ENCODE measurements at places on chromosomes 12 and 14.

DNA sequence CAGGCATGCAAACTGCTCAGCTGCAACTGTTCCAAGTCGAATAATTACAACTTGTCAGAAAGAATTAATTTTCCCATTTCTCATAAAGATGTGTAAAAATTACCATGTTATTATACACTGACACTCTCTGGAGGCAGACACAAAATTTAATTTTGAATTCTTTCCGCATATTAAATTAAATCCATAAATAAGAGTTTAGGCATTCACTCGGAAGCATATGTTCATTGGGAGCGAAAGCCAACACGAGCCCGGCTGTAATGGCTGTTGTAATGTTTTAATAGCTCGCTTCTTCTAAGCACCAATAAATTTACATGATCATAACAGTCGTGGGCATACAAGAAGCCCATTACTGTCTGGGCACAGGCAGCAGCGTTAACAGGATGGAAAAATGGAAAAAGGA lies 189.6 kb upstream of the SOX5 start:
- DNase-seq = no peak

DNA sequence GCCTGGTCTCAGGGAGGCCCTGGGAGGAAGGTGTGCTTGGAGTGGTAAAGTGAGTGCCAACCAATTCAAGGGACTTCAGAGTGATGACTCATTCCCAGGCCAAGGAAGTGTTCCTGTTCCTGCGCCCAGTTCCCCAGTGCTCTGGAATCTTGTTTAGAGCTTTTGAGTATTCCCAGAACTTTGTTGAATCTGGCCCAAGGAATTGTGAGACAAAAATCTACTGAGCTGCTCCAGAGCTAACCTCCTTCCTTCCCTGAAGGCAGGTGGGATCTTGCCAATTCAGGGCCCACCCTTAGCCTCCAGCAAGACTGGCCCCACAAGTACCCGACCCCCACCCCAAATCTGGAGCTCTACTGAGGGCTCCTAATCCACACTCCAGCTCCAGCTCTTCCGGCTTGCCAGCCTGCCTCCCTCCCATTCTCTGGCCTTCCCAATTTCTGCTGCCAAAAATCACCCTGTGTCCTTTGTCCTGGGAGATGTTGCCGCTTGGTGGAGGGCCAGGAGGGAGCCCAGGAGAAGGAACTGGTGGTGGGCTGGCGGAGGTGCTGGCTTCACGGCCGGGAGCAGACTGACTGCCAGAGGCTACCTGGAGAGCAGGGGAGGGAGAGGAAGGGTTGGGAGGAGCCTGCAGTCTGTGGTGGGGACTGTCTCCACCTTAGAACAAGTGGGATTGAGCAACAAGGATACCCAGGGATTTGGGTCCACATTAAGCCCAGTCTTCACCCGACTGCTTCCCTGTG lies 2.0 kb upstream of the ATN1 start:
- DNase-seq = peak; percentile 63

DNA sequence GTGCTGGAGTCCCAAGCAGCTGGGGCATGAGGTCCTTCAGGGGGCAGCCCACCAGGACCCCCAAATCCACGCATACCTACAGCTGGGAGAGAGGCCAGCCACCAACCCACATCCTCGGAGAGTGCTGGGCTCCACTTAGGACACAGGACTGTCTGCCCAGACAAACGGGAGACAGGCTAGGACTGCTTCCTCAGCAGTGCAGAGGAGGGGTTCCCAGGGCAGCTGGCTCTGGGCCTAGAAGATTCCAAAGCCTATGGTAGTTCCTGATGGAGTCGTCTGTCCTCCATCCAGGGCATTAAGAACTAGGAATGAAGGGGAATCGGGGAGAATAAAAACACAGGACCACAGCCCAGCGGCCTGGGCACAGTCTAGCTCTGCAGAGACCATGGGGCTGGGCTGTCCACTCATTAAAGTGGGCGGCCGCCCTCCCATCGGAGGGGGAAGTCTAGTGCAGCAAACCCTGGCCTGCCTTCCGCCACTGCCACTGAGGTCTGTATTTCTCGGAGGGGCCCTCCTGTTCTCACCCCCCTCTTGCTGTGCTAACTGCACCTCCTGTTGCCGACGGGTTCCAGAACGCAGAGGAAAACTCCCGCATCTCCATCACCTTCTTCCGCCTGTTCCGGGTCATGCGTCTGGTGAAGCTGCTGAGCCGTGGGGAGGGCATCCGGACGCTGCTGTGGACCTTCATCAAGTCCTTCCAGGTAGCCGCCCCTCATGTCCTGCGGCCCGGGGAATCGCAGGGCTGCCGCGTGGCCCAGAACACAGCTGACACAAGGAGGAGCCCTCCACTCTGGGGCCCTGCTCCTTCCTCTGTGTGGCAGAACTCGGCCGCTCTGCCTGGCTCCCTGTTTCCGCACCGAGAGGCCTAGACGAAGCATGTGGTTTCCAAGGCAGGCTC lies 143.5 kb upstream of the FKBP4 start:
- DNase-seq = no peak

DNA sequence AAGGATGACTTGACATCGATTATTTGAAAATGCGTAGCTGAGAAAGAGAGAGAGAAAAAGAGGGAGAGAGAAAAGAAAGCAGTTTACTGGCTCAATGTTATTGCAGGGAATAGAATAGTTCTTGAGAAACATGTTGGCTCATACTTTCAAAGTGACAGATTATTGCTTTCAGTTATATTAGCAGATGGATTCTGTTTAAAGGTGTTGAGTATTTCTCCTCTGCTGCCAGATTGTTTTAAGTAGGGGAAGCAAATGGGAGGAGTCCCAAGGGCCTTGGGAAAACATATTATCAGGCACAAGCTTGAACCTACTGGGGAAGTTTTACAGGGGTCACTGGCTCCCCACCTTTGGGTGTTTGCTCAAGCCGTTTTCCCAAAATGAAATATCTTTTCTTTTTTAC lies 203.8 kb upstream of the SRRM4 start:
- no peak for DNase-seq

- peak; percentile 42 for DNase-seq
These were observed 19.5 kb downstream of the PITPNM2 start for GRCh38 chr12:123131291-123131832.

DNA sequence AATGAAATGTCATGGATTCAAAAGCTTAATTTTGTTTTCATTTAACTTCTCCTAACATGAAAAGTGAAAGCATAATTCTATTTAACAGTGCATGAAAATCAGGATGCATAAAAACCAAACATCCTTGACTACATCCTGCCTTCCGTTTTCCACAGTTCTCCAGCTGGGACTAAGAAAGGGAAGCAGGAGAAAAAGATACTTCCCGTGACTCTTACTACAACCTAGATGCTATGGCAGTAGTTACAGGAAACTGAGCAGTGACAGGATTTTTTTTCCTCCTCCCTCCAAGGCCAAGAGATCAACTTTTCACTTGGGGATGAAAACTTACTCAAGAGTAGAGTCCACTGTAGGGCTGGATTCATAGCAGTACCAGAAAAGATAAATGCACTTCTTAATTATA lies 2.6 kb downstream of the EXOC5 start:
- no peak for DNase-seq

DNA sequence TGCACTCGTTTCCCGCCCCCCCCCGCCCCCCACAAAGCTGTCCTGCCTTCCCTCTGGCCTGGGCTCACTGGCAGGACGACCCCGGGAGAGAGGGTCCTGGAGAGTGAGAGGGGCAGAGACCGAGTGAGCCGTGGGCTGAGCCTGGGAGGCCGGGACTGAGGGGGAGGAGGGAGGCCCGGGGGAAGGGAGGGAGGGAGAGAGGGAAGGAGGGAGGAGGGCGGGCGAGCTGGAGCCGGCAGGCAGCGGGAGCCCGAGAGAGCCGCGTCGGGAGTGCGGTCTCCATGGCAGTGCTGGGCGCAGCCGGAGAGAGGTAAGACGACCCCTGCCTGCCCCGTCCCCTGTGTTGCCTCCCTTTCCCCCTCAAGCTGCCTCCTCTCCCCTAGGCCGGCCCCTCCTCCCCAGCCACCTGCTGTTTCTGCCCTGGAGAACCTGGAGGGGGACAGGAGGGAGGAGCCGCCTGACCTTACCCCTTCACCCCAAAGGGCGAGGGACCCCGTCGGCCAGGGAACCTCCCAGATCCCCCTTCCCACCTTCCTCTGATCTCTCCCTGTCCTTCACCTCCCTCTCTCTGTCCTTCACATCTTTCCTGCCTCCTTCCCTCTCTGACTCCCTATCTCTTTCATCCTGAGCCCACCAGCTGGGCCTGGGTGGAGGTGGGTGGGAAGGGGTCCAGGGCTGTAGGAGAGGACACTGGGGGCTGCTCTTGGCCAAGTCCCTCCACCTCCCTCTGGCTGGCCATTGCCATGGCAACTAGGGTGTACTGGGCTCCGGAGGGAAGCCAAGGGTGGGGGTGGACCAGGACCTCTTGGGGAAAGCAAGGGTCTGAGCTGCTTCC lies at the start of gene GPR162:
TSS of gene GPR162 (plus strand) at position 231 of the 835 bp plus-strand sequence. CDS start 2,078 bp downstream, outside the sequence.
- peak; percentile 62 for DNase-seq

DNA sequence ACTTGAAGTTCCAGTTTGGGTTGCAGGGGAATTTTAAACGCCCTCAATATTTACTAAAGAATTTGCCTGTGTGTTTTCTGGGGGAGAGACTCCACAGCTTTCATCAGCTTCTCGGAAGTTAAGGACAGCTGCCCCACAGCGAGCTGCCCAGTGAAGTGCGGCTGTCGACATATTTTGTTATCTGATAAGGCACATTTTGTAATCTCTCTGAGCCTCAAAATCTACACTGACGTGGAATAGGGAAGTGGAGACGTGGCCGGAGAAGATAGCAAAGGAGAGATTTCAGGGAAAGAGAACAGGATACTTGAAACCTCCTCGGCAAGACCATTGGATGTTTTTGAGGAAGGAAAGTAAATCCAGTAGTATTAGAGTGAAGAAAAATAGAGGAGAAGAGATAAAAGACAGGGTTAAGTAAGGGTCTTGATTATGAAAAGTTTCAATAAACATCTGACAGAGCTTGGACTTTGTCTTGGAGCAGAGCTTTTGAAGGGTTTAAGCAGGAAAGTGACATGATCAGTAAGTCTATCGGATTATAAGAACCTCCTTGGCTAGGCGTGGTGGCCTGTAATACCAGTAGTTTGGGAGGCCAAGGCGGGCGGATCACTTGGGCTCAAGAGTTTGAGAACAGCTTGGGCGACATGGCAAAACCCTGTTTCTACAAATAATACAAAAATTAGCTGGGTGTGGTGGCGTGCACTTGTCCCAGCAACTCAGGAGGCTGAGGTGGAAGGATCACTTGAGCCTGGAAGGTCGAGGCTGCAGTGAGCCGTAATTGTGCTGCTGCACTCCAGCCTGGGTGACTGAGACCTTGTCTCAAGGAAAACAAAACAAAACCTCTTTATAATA lies 1.1 kb downstream of the POLR3B start:
- peak; percentile 80 for DNase-seq

DNA sequence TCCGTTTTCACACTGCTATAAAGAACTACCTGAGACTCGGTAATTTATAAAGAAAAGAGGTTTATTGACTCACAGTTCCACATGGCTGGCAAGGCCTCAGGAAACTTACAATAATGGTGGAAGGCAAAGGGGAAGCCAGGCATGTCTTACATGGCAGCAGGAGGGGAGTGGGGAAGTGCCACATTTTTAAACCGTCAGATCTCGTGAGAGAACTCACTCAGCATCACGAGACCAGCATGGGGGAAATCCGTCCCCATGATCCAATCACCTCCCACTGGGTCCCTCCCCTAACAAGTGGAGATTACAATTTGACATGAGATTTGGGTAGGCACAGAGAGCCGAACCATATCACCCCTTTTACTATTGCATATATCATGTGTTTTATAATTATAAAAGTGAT lies 2.0 kb upstream of the PIGH start:
- DNase-seq = no peak

DNA sequence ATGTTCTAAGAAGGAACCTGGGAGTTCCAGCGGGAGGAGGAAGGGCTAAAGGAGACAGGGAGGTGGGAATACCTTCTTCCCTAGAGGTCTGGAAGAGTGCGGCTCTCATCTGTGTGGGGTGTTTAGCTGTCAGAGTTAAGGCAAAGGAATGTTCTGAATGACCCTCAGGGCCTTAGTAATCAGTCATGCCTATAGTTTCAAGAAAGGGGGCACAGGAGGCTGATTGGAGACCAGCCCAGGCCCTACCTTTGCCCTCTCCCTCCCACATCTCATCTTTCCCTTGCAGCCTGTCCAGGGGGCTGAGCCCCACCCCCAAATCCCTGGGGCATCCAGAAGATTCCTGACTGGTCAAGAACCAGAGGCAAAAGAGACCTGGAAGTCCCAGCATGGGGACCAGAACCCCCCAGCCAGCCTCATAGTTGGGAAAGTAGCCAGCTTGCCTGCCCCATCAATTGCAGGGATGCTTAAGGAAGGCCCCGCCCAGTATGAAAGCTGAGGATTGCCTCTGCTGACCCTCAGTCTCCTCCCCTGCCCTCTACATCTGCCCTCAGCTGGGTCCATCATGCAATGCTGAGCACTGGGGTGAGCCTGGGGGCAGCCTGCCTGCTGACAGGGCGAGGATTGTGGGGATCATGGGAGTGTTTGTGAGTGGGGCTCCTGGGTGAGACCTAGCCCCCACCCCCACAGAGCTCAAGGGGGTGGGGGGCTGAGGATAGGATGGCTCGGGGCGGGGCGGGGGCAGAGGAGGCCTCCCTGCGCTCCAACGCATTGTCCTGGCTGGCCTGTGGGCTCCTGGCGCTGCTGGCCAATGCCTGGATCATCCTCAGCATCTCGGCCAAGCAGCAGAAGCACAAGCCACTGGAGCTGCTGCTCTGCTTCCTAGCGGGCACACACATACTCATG lies 1.8 kb downstream of the GPR162 start:
- no peak for DNase-seq
